Activated CD4-positive, alpha-beta T cell treated with anti-CD3 and anti-CD28 coated beads, Interleukin-2, amount 50 U/mL, for 16 hours (primary cell): ENCODE measurements at places on chromosomes 12 and 14.

DNA sequence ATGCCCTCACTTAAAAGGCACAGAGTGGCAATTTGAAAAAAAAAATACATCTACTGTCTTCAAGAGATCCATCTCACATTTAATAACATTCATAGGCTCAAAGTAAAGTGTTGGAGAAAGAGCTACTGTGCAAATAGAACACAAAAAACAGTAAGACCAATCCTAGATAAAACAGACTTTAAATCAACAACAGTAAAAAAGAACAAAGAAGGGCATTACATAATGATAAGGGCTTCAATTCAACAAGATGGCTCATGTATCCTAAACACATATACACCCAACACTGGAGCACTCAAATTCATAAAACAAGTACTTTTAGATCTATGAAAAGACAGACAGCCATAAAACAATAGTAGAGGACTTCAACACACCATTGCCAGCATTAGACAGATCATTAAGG is 93.6 kb upstream of the PCED1B start:
- no peak for DNase-seq

DNA sequence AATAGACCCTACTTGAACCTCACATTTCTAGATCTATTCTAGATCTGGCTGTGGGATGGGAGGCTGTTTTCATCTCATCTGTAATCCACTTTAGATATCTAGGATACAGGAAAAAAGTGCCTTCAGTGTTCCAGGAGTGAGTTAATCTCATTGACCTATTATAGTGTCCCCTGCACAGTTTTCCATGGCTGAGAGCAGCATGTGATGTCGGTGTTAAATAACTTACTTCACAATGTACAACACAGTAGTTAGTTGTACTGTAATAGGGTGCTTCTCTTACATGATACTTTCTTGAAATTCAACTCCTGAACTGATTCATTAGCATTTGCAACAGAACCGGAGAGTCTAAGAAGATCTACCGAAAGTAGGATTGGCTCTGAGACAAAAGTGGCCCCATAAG is 62.6 kb downstream of the TMEM117 start:
- no peak for DNase-seq

GRCh38 chr14:99331811-99332210 is 59.8 kb upstream of the BCL11B start:
- no peak for DNase-seq

DNA sequence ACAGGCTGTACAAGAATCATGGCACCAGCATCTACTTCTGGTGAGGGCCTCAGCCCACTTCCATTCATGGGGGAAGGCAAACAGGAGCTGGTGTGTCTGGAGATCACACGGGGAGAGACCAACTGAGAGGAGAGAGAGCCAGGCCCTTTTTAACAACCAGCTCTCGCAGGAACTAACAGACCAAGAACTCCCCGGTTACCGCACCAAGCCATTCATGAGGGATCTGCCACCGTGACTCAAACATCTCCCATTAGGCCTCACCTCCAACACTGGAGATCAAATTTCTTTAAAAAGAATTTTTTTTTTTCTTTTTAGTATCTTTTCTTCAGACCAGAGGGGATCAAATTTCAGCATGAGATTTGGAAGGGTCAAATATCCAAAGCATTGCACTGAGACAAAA is 16.7 kb upstream of the AQP2 start:
- no peak for DNase-seq

DNA sequence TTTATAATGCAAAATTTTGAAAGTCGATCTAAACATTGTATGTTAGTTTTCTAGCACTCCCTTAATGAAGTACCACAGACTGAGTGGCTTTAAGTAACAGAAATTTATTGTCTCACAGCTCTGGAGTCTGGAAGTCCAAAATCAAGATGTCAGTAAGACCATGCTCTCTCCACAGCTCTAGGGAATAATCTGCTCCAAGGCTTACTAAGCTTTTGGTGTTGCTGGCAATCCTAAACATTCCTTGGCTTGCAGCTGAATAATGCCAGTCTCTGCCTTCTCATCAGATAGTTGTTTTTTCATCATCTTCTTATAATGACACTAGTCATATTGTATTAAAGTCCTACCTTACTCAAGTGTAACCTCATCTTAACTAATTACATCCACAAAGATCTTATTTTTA is 102.2 kb downstream of the RASSF9 start:
- no peak for DNase-seq

- DNase-seq = peak; percentile 47
These were observed 44.0 kb downstream of the ARMH4 start for GRCh38 chr14:58107947-58108552.

DNA sequence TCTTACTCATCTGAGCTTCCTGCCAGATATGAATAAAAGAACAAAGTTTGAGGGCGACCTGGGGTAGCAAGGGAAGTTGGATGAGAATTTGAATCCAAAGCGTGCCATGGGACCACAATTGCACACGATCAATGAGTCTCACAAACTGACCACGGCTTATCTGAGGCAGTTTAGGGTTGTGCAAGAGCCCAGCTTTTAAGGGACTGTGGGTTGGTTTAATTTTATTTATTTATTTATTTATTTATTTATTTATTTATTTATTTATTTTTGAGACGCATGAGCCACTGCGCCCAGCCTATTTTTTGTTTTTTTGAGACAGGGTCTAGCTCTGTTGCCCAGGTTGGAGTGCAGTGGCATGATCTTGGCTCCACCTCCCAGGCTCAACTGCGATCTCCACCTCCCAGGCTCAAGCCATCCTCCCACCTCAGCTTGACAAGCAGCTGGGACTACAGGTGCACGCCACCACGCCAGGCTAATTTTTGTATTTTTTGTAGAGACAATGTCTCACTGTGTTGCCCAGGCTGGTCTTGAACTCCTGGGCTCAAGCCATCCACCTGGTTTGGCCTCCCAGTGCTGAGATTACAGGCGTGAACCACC is 1.1 kb downstream of the AMDHD1 start:
- no peak for DNase-seq

GRCh38 chr12:59268295-59268809 is 327.5 kb upstream of the SLC16A7 start:
- no peak for DNase-seq

DNA sequence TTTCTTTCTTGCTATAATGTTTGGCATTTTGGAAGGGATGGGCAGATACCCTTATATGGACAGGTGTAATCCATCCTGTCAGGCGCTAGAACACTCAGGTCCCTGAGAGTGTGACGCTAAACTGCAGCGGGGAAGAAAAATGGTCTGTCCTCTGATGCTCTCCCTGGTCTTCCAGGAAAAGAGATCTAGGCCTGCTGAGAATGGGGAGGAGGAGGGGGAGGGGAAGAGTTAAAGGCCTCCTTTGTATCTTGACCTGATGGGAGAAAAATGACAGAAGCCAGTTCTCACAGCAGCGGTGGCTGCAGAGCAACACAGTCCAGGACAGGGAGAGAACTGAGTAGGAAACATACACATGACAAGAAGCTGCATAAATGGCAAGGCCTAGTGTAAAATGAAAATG is 61.1 kb downstream of the RPS6KA5 start:
- DNase-seq = no peak

GRCh38 chr14:94540031-94540794 is 21.0 kb upstream of the SERPINA4 start:
- no peak for DNase-seq

GRCh38 chr12:111773801-111774551 is 7.2 kb downstream of the ALDH2 start:
- DNase-seq = no peak

DNA sequence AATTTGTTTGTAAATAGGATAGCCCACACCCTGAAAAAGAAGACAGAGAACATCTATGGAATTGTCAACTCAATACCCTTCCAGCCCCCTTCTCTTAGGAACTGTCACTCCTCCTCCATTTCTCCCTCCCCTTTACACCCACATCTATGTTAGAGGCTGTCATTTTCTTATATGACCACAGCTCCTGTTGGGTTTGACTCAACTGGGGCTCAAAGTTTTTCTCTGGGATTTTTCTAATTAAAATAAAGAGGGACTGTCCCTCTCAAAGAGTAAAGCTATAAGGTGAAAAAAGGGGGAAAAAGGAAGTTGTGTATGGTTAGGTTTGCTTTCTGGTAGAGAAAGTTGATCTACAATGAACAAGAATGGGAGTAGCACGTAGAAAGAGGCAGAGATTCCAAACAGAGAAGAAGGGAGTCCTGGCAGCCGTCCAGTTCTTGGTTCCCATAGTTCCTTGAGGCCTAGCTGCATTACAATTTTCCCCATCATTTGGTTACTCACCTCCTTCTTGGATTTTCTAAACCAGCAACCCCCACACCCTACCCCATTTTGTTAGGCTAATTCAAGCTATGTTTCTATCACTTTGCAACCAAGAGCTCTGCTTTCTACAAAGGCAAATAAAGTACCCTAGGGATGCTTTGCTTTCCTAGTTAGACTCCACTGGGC is 44.3 kb upstream of the STK38L start:
- DNase-seq = no peak

DNA sequence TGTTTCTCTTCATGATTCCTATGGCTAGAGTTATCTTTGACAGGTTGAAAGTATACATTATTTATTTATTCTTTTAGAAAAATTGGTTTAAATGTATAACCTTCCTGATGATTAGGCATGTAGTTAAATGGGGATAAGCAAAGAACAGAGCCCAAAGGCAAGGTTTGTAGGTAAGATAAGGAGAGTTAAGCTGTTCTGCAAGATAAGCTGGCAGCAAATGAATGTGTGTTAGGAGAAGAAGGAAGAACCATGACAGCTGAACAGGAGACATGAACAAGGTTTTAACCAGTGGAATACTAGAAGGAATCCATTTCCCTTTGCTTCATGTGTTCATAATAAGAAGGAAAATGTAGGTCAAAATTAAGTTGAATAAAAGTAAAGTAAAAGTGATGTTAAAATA is 1330.1 kb upstream of the USP15 start:
- DNase-seq = no peak

DNA sequence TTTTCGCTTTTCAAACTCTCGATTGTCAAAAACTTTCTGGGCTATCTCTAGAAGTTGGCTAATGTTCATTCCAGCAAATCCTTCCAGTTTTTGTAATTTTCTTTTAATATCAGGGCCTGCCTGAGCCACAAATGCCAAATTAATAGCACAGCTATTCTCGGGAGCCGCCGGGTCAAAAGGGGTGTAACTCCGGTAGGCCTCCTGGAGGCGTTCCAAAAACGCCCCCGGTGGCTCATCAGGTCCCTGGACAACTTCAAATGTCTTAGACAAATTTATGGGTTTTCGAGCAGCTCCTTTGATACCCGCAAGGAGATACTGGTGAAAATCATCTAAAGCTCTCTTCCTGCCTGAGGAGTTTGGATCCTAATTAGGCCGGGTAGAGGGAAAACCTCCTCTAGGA is 117.9 kb upstream of the PZP start:
- DNase-seq = no peak

DNA sequence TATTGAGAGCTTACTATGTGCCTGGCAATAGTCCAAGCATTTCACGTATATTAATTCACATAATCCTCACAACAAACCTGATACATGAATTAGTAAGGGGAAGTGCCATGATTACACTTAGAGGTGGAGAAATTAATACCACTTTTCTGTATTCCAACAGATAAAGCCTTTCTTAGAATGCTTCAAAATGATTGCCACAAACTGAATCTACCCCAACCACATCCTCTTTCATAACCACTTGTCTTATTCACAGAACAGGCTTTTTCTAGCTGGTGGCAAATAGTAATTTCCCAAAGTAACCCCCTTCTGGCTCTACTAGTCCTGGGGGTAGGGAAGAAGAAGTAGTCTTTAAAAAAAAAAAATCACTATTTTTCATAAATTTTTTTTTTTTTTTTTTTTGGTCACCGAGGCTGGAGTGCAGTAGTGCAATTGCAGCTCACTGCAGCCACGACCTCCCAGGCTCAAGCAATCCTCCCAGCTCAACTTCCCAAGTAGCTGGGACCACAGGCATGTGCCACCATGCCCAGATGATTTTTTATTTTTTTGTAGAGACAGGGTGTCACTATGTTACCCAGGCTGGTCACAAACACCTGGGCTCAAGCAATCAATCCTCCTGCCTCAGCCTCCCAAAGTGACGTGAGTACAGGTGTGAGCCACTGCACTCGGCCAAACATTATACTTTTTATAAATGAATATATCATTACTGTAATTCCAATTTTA is 59.0 kb upstream of the ARID2 start:
- peak; percentile 84 for DNase-seq
